Nephron progenitor cell (in vitro differentiated cells): ENCODE measurements at places on chromosomes 1 and 21.

DNA sequence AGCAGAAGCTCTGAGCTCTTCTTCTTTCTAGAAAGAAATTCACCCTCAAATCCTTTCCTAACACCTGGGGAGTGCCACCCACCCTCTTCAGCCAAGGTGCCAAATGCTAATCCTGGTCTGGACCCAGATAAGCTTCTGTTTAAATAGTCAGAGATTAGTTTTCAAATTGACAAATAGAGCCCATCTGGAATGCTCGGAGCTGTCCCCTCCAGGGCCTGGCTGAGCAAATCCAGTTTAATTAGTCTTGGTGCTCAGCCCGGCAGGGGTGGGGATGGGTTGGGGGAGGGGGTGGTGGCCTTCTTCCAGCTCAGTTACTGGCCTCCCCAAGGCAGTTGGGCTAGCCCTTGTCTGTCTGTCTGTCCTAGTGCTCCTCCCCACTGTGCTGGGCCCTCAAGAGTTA, 269.5 kb downstream of the GRIK3 start:
- no peak for DNase-seq

DNA sequence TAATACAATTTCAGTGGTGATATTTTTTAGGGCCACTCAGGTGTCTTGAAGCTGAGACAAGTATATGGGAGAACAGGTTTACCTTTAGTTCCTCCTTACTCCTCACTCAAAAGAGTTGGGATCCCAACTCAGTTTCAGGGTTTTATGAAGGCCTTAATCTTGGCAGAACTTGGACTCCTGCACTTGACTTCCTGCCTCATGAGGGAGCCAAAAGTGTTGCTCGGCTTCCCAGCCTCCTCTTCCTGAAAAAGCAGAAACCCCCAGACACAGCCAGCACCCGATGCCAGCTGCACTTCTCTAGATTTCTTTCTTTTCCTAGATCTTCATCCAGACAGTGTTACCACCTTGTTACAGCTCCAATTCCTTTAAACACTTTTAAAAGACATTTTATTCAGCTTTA, 70.8 kb upstream of the TMPRSS2 start:
- no peak for DNase-seq

GRCh38 chr1:24846671-24847070, 83.4 kb downstream of the RUNX3 start:
- no peak for DNase-seq

DNA sequence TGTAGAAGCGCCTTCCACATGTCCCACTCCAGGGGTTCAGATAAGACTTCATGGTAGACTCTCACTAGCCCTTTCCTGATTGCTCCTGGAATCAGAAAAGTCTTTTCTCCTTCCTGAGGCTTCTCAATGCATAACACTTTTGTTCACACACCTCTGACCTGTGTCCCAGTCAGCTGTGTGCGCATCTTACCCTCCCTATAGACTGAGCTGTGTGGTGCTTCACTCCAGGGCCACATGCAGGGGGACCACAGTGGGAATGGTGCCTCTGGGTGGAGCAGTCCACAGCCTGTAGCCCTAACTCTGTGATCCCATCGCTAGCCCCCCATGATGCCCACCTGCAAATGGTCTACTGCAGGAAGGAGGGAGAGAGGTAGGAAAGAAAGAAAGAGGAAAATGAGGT, 84.0 kb upstream of the TLR5 start:
- DNase-seq: no peak

DNA sequence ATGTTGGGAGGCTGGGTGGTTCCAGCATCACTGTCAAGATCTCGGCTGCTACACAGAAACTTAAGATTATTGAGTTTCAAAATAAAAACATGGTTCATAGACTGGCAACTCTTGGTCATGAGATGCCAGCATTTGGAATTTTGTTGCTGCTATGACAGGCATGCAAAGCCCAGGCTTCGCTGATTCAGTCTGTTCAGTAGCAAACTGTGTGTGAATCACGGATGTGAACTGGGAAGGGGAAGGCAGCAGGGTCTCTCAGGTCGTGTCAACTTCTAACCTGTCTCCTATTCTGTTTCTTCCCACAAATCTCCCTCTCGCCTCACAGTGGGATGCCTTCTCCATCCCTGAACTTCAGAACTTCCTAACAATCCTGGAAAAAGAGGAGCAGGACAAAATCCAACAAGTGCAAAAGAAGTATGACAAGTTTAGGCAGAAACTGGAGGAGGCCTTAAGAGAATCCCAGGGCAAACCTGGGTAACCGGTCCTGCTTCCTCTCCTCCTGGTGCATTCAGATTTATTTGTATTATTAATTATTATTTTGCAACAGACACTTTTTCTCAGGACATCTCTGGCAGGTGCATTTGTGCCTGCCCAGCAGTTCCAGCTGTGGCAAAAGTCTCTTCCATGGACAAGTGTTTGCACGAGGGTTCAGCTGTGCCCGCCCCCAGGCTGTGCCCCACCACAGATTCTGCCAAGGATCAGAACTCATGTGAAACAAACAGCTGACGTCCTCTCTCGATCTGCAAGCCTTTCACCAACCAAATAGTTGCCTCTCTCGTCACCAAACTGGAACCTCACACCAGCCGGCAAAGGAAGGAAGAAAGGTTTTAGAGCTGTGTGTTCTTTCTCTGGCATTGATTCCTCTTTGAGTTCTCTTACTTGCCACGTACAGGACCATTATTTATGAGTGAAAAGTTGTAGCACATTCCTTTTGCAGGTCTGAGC, 25.5 kb downstream of the EIF2D start:
- DNase-seq: no peak

GRCh38 chr1:43493661-43494450, 36.8 kb upstream of the PTPRF start:
- no peak for DNase-seq

DNA sequence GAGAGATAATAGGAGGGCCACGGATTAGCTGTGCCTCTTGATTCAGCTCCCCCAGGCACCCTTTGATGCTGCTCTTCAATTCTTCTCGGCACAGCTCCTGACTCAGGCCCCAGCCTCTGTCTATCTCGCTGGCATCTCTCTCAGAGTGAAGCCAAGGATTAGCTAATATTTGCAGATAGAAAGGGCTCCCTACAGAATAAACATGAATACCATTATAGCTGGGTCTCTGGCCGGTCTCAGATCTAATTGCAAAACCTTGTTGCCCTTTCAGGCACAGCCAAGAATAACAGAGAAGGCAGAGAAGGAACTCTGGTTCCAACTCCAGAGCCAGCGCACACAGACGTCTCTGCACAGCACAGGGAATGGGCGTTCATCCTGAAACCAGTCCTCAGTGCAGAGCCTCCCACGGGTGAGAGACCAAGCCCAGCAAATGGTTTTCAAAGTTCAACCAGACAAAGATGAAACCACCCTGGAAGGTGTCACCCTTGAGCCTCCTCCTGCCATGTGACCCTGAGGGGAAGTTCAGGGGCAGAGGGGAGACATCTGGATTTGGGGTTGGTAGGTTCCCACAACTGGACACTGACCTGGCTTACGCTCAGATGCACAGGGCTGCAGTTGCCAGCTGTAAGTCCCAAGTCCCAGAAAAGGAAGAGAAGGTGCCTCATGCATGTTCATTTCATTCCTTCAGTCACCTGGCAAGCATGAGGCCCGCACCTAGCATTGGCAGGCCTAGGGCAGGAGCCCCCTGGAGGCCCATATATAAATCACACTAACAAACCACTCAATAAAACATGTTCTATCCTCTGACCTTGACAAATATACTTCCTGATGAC, 394.0 kb downstream of the NPHP4 start:
- no peak for DNase-seq
